Cortex of kidney (tissue), 1 donor: ENCODE measurements at places on chromosomes 2 and 18.

DNA sequence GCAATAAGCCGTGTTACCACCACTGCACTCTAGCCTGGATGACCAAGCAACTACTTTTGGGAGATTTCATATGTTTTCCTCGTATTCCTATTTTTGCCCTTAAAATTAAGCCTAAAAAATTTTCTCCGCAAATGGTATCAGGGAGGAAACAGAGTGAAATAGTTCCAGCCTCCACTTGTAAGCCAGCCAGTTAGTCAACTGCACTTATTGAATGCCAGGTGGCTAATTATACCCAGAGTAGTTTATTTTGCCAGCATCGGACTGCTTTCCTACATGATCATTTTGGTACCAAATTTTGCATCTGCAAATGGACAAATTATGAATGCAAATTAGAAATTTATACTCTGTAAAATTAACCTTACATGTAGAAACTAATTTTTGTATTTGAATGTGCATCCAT is 90.2 kb upstream of the ARHGAP28 start:
- DNase-seq, result no peak

DNA sequence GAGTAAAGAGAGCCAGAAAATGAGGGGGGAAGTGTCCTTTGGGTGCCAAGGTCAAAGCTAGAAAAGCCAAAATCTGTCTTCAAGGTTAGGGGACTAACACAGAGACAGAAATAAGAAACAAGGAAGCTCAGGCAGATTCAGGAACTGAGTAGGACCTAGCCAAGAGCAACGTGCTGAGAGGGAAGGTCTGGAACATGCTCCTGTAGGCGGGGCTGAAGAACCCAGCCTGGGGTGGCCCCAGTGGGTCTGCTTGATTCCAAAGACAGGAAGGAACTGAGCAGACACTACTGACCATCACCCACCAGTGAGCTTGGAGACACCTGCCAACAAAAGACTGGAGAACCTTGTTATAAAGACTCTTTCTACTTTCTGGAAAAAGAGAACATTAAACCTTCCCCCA is 105.1 kb downstream of the SP3 start:
- DNase-seq, result no peak

GRCh38 chr2:234661175-234661574 is 164.3 kb upstream of the ARL4C start:
- no peak for DNase-seq

DNA sequence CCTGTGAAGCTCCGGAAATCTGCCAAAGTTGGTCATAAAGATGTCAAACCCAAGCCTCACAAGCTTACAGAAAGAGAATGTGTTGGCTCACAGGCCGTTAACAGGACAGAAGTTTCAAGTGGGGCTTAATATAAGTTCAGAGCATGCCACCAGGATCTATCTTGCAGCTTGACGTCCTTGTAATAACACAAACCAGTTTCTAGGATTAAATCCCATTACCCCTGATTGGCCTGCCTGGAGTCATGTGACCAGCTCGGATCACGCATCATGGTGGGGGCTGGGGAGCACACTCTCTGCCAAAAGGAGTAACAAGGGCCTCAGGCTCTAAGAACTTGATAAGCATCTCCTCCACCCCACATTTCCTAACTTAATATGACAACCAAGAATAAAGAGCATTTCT is 38.9 kb upstream of the SCG2 start:
- DNase-seq, result no peak

DNA sequence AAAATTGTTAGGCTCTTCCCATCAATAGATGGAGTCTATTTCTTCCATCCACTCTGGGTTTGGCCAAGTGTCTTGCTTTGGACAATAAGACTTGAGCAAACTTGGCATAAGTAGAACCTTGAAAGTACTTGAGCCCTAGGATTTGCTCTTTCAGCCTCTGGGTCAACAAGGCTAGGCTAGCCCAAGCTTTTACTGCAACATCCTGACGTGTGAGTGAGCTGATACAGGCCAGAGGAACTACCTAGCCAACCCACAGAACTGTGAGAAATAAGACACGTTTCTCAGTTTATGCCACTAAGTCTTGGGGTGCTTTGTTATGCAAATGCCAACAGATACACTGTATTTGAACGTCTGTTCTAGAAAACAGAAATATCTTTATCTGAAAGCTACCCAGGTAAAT is 71.9 kb downstream of the LRP2 start:
- no peak for DNase-seq

DNA sequence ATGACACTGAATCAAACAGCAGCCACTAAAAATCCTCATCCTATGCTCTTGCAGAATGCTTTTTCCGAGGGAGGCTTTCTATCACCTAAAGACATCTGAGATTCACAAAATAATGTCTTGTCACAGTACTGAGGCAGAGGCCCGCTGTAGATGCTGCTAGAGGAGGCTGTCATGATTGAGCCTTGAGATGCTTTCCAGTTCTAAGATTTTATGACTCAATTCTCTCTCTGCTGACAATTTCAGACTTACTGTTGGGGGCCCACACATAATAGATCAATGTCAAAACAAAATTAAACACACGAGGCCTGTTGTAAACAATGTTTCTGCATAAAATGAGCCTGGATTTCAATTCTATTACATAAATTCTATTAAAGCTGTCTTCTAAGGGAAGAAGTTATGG is 132.7 kb upstream of the ARL4C start:
- DNase-seq, result no peak

- no peak for DNase-seq
These were observed 137.3 kb downstream of the DTNA start for GRCh38 chr18:34847408-34847807.

- DNase-seq, result no peak
These were observed 676.6 kb downstream of the TDRD15 start for GRCh38 chr2:21800356-21800755.

DNA sequence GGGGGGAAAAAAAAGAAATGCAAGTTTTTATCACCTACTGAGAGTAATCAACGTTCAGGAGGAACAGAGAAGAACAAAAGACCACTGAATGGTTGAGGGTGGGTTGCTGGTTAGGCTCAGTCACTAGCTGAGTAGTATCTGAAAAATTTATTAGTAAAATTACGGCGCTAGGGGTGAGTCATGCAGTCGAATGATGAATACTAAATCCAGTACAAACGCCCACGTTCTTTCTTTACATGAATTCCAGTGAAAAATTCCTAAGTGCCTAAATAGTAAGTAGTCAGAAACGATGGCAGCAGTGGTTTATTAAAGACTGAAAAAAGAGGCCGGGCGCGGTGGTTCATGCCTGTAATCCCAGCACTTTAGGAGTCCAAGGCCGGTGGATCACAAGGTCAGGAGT is 52.0 kb downstream of the TEKT4 start:
- no peak for DNase-seq

DNA sequence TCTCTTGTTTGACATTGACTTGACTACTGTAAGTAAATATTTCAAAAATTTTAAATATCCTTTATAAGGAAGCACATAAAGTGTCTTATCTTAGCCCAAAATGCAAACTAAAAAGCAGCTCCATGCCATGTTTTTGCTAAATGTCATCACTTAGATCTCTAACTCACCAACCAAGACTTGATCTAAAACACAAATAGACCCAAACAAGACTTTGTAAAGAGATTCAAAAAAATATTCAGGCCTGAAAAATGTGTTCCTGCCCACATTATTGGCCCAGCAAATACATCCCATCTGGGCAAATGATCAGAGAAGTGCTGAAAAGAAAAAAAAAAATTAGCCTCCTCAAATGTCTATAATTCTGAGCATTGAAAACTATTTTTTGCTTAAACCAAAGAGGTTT is 187.6 kb downstream of the MREG start:
- no peak for DNase-seq

GRCh38 chr2:70685771-70686171 is 82.2 kb downstream of the ADD2 start:
- no peak for DNase-seq

GRCh38 chr2:19987936-19988335 is 2.0 kb downstream of the WDR35 start:
- no peak for DNase-seq

GRCh38 chr2:161135951-161136593 is 24.2 kb upstream of the TANK start:
- DNase-seq, result no peak

GRCh38 chr18:73848656-73849055 is 299.0 kb downstream of the FBXO15 start:
- DNase-seq, result no peak

DNA sequence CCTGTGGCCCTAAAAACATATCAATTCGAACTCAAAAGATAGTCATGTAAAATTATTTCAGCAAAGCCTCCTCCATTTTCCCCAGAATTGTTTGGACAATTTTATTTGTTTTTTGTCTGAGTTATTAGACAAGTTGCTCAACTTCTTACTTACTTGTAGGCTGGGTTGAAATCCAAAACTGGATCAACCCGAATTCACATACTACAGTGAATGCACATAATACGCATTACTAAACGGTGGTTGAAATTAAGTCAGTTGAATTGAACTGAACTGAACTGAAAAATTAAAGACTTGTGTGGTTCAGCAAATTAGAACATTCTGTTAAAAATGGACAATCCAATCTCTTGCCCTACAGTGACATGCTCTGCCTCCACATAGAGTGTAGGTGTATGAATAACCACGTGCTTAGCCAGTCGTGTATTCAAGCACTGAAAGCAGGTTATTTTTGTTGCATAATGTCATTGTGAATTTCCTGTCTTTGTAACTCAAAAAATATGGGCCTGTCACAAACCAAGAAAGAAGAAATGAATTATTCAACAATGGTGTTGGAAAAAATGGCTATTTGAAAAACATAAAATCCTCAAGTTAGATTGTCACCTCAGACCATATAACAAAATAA is 441.0 kb downstream of the TXNL1 start:
- no peak for DNase-seq

DNA sequence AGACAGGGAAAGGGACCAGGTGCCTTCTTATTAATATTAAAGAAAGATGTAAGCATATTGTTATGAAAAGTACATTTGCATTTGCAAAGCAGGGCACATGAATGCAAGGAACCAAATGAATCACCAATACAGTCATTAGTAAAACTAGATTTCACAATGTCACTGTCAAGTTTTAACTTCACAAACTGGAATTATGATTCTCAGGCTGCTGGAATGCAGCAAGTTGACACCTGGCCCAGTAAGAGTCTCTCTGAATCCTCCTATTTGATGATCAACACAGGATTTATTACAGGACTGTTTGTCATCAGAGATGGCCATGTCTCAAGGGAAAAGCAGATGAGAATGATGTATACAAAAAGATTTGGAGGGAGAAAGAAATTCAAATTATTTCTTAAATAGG is 72.9 kb upstream of the STK39 start:
- no peak for DNase-seq

GRCh38 chr2:61380056-61380881 is 90.6 kb downstream of the USP34 start:
- DNase-seq, result no peak

- no peak for DNase-seq
These were observed 100.2 kb downstream of the PID1 start for GRCh38 chr2:229170916-229171315.

GRCh38 chr18:79902640-79903039 is 48.8 kb downstream of the SLC66A2 start:
- DNase-seq, result no peak

DNA sequence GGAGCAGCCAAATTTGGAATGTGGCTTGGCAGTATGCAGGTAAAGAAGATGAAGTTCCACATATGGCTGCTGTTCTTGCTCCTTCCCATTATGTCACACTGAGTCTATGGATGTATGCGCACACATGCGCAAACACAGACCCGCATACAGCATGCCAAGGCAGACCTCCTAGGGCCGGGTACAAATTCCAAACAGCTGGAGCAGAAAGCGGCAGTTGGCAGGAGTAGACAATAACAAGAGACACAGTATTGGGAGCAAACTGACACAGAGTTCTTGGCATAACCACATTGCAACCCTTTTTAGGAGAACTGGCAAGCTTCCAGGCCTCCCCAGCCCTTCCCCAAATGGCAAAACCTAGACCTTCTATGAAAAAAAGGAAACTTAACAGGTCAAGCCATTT is 268.9 kb downstream of the SP3 start:
- DNase-seq, result no peak

- no peak for DNase-seq
These were observed 677.7 kb downstream of the DCDC2C start for GRCh38 chr2:4381049-4381448.

DNA sequence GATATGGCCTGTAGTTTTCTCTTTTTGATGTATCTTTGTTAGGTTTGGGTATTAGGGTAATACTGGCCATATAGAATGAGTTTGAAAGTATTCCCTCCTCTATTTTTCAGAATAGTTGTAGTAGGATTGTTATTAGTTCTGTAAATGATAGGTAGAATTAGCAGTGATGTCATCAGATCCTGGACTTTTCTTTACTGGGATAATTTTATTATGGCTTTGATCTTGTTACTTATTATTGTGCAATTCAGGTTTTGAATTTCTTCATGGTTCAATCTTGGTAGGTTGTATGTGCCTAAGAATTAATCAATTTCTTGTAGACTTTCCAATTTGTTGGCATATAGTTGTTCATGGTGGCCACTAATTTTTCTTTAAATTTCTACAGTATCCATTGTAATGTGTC is 916.6 kb downstream of the CCDC85A start:
- no peak for DNase-seq

GRCh38 chr2:48529194-48529593 is 760 bp upstream of the STON1 start:
- DNase-seq, result no peak

GRCh38 chr2:43724728-43725526 is 48.7 kb upstream of the C1GALT1C1L start:
- DNase-seq, result no peak

- DNase-seq, result no peak
These were observed 272.9 kb upstream of the EPAS1 start for GRCh38 chr2:46024146-46024779.

- DNase-seq, result no peak
These were observed 238.5 kb upstream of the ERBB4 start for GRCh38 chr2:212777020-212777491.

DNA sequence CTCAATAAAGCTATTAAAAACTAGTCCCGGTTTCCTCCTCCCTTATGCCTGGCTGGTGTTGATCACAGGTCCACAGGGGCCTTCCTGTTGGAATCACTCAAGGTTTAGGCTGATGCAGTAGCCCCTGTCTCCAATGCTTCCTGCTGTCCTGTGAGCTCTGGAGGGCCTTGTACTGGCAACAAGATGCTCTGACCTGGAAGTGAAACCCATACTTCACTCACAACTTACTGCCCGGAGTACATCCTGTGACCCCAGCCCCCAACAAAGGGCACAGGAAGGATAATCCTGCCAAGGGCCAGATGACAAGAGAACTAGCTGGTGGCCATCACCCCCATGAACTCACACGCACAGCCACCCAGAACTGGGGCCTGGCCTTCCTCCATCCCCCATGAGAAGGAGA is 50.3 kb downstream of the ZBTB7C start:
- no peak for DNase-seq

GRCh38 chr2:218290316-218291261 is 1.7 kb downstream of the TMBIM1 start:
- no peak for DNase-seq

GRCh38 chr2:156659694-156660093 is 223.5 kb downstream of the GPD2 start:
- DNase-seq, result no peak

- DNase-seq, result no peak
These were observed 19.9 kb downstream of the SNORC start for GRCh38 chr2:232889876-232890401.
